ENCODE measurements at places on chromosomes 16 and 17.

DNA sequence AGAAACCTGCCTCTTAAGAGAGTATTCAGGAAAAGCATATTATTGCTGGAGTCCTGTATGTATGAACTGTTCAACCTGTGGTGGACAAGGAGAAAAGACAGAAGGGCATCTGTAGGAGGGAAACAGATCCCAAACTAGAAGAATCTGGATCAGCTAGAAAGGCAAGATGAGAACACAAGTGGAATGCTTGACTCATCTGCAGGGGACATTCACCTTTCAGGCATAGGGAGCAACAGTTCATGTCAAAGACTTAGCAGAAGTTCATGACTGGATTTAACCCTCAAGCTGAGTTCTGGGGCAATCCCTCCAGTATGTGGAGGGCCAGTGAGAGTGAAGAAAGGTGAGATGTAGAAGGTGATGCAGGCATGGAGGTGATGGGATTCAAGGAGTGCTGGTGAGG is 135.9 kb upstream of the DYNLRB2 start:
- DNase-seq, result no peak

DNA sequence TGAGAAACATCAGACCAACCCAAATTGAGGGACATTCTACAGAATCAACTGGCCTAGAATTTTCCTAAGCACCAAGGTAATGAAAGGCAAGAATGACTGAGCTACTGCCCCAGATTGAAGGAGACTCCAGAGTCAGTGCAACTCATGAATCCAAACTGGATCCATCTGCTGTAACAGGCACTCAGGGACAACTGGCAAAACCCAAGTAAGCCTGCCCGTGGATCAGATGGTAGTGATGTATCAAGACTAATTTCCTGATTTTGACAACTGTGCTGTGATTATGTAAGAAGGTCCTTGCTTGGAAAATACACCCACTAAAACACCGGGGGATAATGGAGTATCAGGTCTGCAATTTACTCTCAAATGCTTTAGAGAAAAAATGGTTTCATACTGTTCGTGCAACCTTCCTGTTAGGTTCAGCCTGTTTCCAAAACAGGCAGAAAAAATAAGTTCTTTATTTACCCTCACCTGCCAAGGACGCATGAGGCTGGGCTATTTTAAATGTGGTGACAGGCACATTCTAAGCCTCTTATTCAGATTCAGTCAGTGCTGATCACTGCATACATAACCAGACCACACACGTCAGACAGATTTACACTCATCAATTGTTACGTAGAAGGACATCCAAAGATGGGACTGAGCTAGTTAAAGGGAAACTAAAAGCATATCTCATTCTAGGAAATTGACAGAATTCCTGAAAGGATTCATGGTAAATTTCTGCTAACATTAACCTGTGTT is 7.0 kb downstream of the MBTPS1 start:
- DNase-seq, result no peak

- no peak for DNase-seq
Measured at GRCh38 chr17:60155427-60155814, 5.6 kb downstream of the CA4 start.

DNA sequence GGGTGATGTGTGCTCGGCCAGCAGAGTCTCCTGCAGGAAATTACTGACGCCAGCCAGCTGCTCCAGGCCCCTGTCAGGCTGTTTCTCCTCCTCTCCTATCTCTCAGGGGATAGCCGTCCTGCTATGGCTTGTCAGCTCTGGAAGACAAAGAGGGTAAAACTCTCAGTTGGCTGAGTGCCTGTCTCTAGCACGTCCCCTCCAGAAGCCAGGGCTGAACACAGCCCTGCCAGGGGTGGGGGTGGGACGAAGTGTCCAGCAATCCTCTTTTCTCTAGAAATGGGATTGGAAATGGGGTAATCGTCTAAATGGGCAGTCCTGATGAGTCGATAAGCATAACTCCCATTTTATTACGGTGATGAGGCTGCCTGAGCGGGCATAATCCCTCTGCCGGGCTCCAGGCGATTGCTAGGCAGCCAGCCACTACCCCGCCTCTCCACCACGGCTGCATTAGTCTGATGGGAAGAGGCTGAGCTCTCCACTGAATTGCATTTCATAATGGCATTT is 89.1 kb upstream of the GNAO1 start:
- peak; percentile 49 for DNase-seq

DNA sequence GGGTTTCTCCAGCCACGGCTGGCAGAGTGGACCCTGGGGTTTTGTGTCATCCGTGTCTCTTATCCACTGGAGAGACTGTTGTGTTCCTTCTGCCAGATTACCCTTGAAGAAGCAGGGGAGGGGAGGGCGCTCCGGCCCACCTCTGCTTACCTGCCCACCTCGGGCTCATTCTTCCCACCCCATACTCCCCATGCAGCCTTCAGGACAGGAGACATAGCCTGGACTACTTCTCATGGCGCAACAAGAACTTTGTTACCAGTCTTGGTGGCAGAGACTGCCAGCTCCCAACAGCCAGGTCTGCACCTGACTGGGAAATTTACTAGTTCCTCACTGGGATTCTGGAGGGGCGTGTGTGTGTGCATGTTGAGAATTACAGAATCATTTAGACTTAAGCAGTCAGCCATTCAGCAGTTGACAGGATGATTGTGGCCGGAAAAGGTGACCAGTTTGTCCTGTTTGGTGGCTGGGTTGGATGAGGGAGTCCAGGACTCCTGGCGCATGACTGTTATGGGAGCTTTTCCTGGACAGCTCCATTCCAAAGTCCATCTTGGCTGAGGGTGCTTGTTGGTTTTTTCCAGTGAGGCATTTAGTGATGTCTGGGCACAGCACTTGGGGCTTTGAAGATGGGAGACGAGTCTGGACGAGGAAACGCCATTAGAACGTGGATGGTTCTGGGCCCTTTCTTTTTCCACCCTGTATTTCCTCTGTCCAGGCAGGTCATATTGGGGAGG is 8.7 kb downstream of the GSE1 start:
- no peak for DNase-seq

DNA sequence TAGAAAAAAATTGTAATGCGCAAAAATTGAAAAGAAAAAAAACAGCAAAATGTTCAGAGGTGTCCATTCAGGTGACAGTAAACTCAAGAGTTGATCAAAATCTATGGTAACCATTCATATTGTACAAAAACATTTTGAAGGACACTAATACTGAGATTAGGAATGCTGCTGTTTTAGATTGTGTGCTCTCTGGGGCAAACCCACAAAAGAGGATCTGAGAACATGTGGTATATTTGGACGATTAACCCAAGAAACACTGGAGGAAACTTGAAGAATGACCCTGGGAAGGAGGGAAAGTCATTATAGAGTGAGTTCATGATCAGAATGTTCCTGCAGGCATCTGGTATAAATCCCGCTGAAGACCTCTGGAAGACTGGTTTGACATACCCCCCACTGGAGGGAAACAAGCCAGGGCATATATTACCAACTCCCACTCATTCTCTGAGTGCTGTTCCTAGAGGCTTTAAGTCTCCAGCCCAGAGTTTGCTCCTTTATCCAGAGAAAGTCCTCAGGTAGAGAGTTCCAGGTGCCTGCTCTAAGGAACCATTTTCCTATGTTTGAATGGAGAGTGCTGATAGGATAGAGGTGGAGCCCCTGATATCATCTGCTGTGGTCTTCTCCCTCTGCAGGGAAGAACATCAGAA is 1.2 kb downstream of the KRTAP4-2 start:
- DNase-seq, result no peak

DNA sequence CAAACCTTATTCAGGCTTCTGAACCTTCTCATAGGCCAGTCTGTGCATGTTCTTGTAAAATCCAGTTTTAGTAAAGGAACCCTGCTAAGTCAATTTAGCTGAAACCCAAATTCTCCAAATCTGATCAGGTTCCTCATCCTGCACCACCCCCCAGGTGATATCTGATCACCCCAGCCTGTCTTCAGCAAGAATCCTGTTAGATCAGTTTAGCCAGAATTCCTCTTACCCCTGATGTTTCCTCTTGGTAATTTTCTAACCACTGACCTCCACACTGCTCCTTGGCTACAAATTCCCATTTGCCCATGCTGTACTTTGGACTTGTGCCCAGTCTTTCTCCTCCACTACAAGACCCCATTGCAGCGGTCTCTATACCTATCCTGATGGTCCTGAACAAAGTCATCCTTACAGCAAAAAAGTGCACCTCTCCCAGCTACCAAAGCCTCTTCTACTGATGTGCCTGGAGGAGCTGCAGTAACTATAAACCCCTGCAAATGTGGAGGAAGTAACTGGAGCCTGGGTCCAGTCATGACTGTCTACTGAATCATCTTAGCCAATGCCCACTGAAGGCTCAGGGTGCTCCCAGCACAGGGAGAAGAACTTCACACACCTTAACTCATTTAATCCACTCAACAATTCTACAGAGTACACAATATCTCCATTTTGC is 23.8 kb downstream of the TEX14 start:
- DNase-seq, result no peak

DNA sequence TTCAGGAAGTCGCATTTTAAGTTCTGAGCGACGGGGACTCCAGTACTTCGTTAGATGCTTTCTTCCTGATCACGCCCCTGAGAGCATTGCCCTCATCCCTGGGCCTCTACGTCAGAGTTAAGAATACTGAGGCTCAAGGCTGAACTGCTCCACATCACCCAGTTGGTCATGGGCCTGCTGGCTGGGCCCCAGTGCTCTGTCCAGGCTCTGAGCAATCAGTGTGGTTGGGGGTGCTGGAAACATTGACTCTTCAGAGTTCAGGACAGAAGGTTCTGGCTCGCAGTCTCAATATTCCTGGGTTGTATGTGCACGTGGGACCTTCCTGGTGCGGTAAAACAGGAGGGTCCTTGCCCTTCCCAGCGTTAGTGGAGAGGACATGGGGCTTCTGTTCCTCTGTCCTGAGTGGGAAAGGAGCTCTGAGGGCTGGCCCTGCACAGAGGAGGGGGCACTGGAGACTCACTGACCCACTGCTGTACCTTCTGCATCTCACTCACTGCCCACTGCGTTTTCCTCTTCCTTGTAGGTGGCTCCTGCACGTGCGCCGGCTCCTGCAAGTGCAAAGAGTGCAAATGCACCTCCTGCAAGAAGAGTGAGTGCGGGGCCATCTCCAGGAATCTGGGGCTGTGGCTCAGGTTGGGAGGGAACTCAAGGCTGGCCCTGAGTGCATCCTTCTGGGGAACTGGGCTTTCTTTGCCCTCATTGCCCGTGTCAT is 518 bp downstream of the MT1E start:
- peak; percentile 85 for DNase-seq

GRCh38 chr16:46982335-46982734 is 8.9 kb upstream of the DNAJA2 start:
- DNase-seq, result no peak

GRCh38 chr17:17126131-17127110 is 79.7 kb downstream of the PLD6 start:
- peak; percentile 86 for DNase-seq
